ENCODE measurements at places on chromosomes 7 and 10.

DNA sequence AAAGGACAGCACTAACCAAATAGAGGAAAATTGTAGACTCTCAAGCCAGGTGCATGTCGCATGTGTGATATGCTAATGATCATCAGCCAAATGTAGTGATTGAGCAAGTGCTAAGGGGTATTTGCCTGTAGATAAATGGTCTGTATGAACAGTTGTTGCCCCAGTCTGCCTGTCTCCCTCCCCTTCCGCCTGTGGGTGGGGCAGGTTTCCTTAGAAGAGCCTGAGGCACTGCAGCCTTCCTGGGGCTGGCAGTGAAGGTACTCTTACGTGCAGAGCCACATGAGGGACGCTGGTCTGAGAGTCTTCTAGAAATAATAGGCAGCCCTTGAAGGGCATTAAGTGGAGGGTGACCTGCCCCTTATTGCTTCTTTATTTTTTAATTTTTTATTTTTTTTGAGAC lies 152.1 kb downstream of the SNX10 start:
- DNase-seq, result no peak

DNA sequence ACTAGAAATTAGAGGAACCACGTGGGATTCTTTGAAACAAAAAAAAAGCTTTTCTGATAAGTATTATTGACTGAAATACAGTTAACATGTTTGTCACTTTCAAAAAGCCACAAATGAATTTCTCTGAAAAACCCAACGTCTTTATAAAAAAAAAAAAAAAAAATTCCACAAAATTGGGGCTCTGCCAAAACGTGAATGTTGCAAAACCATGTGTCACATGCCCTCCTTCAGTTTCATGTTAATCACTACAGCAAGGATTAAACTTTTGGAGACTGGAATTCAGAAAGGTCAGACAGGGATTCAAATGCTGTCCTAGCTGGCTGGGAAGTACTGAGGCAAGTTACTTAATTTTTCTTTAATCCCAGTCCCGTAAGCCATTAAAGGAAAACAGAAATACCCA lies 278.0 kb upstream of the KLF14 start:
- peak; percentile 91 for DNase-seq

GRCh38 chr10:4344492-4344994 lies 481.5 kb upstream of the AKR1E2 start:
- peak; percentile 100 for DNase-seq

- no peak for DNase-seq
Observed at GRCh38 chr10:12181065-12181775, 14.5 kb downstream of the NUDT5 start.

DNA sequence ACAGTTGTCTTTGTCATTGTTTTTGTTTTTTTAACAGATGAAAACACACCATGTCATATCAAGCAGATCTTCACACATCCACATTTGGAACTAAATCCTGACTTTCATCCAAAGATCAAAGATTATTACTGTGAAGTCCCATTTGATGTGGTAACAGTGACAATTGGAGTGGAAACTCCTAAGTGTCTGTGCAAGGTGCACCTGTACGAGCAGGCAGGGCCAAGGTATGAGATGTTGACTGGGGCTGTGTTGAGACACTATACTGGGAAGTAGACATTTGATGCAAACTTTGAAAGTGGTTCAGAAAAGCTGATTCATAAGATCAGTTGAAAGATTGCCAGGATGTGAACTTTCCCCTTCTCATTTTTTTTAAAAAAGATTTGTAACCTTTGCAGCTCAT lies 152.3 kb downstream of the CPED1 start:
- peak; percentile 14 for DNase-seq

- no peak for DNase-seq
Observed at GRCh38 chr7:70907259-70908247, 224.4 kb upstream of the GALNT17 start.

GRCh38 chr10:68156373-68157185 lies 47.3 kb downstream of the MYPN start:
- peak; percentile 84 for DNase-seq

DNA sequence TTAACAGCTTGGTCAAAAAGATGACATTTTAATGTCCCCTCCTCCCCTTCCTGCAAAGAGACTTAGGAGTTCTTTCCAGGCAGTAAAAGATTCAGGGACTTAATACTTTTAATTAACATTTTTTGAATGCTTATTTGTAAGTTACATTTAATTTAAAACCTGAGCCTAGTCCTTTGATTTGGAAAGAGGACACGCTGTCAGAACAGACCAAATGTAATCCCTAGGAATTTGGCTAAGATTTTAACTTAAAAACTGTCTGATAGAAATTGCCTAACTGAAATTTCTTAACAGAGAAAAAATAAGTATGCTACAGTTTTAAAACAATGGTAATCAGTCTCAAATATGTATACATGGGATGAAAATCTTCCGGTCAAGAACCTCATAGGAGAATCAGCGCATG lies 98.5 kb downstream of the NRP1 start:
- DNase-seq, result no peak

GRCh38 chr10:79321951-79322350 lies 25.3 kb upstream of the PPIF start:
- DNase-seq, result no peak

DNA sequence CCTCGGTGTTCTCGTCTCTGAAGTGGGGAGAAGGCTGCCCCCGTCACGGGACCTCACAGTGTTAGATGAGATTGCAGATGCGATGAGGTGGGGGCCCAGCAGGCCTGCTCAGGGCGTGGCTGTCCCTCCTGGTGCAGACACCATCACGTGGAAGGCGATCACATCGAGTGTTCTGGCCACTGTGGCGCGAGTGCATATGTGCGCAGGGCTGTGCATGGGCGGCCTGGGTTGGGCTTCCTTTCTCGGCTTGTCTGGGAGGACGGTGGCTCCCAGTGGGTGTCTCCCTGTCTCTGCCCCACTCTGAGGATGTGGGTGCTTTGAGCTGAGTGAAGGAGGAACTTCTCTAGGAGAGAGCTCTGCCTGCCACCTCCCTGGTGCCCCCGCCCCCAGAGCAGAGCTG lies 83.1 kb downstream of the LHPP start:
- no peak for DNase-seq

GRCh38 chr10:44857363-44858016 lies 53.6 kb upstream of the TMEM72 start:
- peak; percentile 81 for DNase-seq

DNA sequence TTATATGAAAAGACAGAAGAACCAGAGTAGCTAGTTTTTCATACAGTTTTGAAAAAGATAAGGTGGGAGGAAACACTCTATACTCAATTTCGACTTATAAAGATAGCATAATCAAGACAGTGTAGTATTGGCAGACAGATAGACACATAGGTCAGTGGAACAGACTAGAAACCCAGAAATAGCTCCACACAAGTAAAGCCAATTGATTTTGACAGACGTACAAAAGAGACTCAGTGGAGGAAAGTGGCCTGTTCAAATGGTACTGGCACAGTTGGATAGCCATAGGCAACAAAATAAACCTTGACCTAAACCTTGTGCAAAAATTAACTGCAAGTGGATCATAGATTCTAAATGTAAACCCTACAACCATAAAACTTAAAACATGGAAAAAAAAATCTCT lies 46.8 kb downstream of the MAPK8 start:
- DNase-seq, result no peak

DNA sequence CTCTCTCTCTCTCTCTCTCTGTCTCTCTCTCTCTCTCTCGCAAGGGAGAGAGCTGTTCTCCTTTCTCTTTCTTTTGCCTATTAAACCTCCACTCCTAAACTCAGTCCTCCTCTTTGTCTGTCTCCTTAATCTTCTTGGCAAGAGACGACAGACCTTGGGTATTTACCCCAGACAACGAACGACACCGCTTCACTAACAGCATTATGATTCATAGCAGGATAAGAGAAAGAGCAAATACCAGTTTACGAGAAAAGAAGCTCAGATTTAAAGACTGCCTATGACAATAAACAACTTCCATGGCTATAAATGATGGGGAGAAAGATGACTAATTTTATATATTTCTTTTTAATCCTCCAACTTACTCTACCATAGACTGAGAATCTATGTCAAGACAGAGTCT lies 1396.5 kb upstream of the CELF2 start:
- DNase-seq, result no peak
